ENCODE measurements at places on chromosomes 7 and 10.

DNA sequence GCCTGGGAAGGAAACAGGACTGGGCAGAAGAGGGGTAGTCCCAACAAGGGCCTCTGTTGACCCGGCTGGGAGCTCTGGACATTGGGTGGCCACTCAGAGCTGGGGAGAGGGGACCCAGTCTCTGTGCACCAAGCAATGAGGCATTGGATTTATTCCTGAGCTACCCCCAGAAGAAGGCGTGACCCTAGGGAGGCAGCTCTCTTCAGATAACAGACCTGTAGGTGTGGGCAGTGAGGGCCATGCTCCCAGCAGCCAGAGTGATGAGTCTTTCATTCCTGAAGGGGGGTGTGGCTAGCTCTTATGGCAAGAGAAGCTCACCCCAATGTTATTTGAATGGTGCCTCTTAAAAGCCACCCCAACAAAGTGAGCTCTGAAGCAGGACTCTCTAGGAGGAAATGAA, 20.4 kb downstream of the TEX36 start:
- DNase-seq = peak; percentile 76

GRCh38 chr10:99339077-99339476, 9.9 kb downstream of the CNNM1 start:
- peak; percentile 60 for DNase-seq

GRCh38 chr10:124511205-124512039, 49.8 kb downstream of the LHPP start:
- DNase-seq = no peak

DNA sequence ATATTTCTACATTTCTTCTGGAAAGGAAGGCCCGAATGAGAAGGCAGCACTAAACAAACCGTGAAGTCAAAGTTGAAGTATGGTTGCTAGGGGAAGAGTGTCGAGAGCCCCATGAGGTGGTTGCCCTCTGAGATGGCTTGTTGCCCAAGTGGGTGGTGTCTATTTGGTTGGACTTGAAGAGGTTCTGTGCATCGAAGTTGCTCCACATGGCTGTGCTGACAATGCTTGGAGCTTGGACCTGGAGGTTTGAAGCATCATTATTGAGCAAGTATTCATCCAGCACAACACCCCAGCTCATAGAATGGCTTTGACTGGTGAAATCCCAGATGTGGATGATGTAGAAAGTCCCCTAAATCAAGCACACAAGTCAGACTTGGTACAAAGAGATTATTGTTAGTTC, 165.2 kb upstream of the CDCA7L start:
- DNase-seq = no peak

GRCh38 chr7:134761266-134761665, 18.2 kb upstream of the CALD1 start:
- DNase-seq = no peak

- DNase-seq = no peak
Measured at GRCh38 chr7:151128144-151128543, 39.4 kb downstream of the GBX1 start.

DNA sequence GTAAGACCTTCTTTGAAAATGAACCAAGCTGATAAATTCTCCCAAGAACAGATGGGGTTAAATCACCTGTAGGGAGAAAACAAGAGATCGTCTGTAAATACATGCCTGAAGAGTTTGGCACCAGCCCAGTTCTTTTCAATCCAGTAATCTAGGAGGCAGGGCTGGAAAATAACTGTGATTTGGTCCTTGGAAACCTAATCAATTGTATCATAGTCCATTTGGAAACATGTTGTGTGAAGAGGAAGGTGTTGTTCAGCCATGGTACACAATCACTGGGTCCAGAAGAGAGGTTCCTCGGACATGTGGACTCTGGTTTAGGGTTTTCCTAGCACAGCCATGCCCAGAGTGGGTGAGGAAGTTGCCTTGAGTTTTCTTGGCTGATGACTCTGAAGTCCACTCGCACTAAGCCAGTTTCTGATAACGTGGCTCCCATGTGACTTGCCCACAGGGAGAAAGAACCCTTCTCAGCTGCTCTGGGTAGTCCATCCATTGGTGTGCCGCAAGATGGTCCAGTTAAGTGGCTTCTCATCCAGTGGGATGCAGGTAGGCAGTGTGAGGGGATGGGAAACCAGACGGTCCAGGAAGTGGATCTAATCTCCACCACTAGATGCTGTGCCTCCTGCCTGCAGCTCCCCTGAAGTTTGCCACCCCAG, 5.1 kb downstream of the BLNK start:
- DNase-seq = no peak

DNA sequence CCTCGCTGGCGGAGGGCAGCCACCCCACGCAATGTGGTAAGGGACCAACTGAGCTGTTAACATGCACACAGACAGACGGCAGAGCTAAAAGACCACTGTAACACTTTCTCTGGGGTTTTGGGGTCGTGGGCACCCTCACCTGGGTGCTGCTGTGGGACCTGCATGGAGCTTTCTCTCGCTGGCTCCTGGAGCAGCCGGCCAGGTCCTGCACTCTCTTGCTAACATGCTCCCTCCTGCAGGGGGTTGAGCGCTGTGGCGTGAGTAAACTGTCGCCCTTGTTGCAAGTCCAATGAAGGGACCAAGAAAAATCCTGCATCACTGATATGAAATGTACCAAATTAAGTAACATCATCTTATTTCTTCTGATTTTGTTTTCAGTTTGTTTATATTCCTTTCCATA, 92.0 kb downstream of the ADK start:
- no peak for DNase-seq

- peak; percentile 48 for DNase-seq
Measured at GRCh38 chr7:876972-877311, 588 bp downstream of the GET4 start.

GRCh38 chr7:39304668-39305405, 261.4 kb upstream of the YAE1 start:
- DNase-seq = peak; percentile 90

DNA sequence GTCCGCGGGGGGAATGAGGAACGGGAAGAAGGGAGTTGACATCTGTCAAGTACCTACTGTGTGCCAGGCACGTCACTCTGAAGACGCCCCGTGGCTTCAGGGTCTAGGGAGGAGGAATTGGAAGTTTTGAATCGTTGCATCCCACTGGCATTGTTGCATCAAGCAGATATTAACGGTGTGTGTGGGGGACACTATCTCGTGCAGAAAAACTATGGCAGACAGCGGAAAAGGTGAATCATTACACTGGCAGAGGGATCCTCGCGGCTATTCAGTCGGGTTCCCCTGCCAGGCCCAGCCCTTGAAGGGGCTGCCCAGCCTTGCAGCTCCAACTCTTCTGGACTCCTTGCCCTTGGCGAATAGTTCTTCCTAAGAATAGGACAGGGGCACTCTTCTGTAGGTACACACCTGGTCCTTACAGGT, 1.0 kb upstream of the KIAA1549 start:
- DNase-seq = peak; percentile 65

DNA sequence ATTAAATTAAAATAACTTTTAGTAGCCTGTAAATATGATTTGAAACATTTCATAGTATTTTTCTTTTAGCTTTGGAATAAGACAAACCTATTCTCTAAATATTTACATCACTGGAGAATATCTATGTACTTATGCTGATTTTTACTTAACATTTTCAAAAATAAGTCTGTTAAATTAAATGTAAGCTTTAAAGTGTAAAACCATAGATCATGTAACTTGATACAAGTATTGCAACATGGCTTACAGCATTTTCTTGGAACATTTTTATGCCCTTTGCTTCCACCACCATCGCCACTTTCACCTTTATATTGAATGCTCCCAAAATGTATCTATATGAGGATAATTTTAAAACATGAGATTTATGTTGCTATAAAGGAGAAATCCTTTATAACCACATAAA, 427.1 kb downstream of the GFRA1 start:
- no peak for DNase-seq

DNA sequence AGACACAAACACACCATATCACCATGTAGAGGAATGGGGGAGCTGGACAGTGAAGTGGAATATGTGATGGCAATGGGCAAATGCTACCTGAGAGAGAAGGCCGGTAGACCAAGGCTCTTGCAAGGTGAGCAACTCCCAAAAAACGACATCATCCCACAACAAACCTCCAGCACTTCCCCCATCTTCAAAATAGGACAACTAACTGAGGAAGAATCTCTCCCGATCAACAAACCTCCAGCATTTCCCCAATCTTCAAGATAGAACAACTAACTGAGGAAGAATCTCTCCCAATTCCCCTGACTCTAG, 387.2 kb downstream of the PARD3 start:
- DNase-seq = no peak

GRCh38 chr7:100208911-100209408, 10.8 kb upstream of the PVRIG start:
- no peak for DNase-seq

DNA sequence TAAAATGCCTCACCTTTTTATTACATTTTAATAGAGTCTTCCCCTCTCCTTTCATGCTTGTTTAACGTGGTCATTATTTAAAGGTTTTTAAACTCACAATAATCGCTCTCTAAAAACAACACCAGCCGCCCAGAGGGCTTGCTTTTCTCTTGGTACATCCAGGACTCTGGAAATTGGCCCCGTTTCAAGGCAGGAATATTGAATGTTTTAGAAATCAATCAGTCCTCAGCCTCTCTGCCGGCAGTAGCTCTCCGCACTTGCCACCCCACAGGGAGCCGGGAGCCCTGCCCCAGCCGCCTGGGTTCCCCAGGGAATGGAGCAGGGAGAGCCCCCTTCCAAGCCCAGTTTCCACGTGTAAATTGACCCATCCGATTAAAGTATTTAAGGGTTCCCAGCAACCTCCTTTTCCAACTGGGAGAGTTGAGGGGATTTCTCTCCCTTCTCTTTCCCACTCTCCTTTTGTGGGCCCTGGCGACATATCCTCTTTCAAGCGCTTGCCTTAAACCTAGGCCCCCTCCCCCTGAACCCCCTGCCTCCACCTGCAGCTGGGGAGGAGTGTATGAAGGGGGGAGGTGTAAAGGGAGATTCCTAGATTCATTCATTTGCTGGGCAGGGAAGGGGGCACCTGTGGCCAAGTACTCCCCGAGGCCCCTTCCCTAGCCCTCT, 1.9 kb downstream of the FGF8 start:
- no peak for DNase-seq

GRCh38 chr10:13658871-13659685, 72.3 kb downstream of the PRPF18 start:
- DNase-seq = no peak

- no peak for DNase-seq
Measured at GRCh38 chr10:533186-533585, 156.3 kb downstream of the DIP2C start.

- DNase-seq = no peak
Measured at GRCh38 chr7:80235334-80235733, 100.7 kb downstream of the GNAI1 start.

DNA sequence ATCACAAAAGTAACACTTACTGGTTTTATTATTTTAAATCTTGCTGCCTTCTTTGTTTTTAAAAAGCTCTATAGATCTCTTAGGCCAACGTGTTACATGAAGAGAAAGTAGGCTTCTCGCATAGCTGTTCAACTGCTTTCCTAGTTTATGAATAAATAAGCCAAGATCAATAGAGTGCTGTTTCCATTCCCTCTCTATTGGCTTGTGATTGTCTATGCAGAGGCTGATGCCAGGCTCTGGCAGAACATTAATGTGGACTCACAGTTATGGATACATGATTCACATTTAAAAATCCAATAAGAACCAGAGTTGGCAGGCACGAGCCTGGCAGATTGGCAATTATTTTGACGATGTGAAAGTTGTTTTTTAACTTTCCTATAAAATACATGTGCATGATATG, 137.5 kb downstream of the GNAT3 start:
- no peak for DNase-seq

- no peak for DNase-seq
Measured at GRCh38 chr10:86258499-86258898, 108.1 kb downstream of the GRID1 start.

GRCh38 chr7:99393355-99394187, 14.8 kb downstream of the PDAP1 start:
- DNase-seq = no peak

- DNase-seq = no peak
Measured at GRCh38 chr7:45663965-45664633, 89.9 kb downstream of the ADCY1 start.

DNA sequence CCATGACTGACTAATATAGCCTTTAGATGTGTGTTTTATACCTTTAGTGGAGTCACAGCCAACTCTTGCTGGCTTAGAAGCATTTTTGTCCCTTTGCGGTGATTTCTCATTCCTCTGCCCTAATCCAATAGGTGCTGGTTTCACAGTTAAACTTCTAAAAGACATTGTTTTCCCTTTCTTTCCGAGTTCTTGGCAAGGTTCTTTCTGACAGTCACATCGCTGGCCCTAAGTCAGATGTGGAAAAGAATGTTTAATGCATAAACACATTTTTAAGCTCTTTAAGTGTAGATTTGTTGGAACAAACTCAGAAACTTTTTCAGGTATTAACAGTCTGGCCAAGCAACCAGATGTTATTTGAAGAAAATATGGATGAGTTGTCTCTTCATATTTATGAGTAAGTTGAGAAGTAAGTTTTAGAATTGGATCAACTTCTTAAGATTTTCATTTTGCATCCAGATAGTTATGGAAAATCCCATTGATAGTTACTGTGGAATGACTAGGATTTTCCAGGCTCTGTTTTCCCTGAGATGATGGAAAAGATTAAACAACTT, 4.1 kb downstream of the EPDR1 start:
- peak; percentile 56 for DNase-seq

GRCh38 chr10:60114765-60115586, 208.6 kb upstream of the CCDC6 start:
- peak; percentile 58 for DNase-seq

GRCh38 chr10:16960551-16960950, 143.3 kb upstream of the RSU1 start:
- DNase-seq = no peak

GRCh38 chr7:129103561-129104324, 40.8 kb upstream of the TSPAN33 start:
- no peak for DNase-seq

GRCh38 chr7:124085179-124085578, 52.3 kb upstream of the TMEM229A start:
- no peak for DNase-seq

DNA sequence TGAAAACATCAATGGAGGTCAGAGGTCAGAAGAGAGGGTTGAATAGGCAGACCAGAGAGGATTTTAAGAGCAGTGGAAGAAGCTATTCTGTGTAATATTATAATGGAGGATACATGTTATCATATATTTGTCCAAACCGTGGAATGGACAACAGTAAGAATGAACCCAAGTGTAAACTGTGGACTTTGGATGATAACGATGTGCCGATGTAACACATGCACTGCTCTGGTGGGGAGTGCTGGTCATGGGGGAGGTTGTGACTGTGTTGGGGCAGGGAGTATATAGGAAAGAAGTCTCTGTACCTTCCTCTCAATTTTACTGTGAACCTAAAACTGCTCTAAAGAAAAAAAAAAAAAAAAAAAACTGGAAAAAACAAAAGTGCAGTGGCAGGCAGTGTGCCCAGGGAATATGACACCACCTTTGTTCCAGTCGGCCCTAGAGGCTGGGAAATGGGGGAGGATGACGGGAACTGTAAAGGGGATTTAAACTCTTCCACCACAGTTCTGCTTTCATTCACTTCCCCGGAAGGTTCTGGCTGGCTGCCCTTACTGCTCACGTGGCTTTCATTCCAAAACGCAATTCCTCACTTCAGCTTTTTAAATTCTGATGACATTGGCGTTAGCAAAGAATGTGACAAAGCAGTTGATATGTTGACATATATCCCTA, 113.7 kb upstream of the ANKRD1 start:
- DNase-seq = peak; percentile 84

DNA sequence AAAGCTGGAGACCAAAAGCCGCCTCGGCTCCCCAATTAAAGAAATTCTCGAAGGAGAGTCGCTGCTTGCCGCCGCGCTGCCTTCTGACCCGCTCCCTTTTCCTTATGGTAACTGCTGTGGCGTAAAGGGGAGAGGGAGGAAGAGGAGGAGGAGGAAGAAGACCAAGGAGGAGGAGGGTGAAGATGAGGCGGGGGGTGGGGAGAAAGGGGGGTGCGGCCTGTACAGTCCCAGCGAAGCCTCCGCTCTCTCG, 388 bp downstream of the CNOT4 start:
- no peak for DNase-seq

All from M059J (cell line).